Thoracic aorta (tissue), 2 donors: ENCODE measurements at places on chromosomes 1 and 21.

DNA sequence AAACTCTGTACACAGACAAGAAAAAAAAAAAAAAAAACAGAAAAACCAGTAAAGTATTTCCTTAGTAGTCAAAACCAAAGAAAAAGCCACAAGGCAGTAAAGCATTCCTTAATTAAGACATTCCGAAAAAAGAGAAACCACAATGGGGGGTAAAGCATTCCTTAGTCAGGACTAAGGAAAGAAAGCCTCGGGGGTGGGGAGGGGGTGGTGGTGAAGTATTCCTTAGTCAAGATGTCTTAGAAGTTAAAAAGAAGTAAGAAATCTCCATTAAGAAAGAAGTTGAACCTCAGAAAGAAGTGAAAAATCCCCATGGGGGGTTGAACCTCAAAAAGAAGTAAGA lies 28.2 kb upstream of the FMO1 start:
- no peak for DNase-seq

DNA sequence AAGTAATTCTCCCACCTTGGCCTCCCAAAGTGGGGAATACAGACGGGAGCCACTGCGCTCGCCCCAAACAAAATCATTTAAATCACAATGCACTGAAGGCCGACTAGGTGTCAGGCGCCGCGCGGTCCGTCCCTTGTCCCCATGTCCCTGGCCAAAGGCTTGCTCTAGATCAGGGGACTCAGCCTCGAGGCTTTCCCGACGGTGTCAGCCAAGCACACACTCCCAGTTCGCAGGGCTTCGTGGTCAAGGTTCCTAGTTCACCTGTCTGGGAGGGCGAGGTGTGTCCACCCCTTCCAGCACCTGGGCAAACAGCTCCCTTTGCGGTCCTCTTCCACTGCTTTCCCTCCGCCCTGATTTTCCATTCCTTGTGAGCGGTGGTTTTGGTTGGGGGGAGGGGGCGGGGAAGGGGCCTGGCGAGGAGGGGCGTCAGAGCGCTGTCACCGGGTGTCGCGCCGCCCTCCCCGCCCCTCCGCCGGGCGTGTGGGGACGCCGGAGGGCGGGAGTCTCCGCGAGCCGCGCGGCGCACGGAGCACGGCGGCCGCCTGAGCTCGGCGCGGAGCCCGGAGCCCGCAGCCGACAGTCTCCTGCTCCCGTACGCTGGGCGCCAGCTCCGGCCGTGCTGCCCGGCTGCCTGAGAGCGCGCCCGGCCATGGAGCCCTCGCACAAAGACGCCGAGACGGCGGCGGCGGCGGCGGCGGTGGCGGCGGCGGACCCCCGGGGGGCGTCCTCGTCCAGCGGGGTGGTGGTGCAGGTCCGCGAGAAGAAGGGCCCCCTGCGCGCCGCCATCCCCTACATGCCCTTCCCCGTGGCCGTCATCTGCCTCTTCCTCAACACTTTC lies at the start of gene STUM:
Gene STUM (plus strand): TSS at position 509 of the 838 bp plus-strand sequence. CDS start 141 bp downstream, at position 650.
- DNase-seq, result no peak

- DNase-seq, result no peak
Observed at GRCh38 chr1:52917581-52917980, 4.0 kb downstream of the ECHDC2 start.

DNA sequence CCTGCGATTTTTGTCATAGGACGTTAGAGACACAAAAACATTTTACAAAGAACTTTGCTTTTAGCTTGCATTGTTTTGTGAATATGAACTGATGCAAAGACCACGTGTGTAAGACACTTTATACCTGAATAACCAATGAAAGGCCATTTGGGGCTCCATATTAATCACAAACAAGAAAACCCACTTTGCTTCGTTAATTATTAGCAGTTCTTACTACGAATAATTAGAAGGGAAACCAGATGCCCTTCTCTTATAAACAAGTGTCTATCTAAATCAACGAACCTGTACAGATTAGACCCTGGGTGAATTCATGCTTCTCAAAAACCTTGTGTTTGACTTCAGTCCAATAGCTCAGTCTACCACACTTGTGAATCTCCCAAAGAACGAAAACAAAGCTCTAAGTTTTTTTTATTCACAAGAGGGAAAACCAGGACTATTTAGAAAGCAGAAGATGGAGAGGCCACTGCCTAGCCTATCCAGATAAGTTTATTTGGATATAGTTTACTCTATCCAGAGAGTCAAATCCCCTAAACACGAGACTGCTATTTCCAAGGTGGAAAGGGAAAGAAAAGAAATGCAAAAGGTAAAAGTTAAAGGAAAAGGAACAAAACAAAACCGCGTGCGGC lies 897 bp downstream of the CYYR1 start:
- no peak for DNase-seq

- no peak for DNase-seq
Observed at GRCh38 chr1:942411-942821, 16.6 kb downstream of the NOC2L start.

DNA sequence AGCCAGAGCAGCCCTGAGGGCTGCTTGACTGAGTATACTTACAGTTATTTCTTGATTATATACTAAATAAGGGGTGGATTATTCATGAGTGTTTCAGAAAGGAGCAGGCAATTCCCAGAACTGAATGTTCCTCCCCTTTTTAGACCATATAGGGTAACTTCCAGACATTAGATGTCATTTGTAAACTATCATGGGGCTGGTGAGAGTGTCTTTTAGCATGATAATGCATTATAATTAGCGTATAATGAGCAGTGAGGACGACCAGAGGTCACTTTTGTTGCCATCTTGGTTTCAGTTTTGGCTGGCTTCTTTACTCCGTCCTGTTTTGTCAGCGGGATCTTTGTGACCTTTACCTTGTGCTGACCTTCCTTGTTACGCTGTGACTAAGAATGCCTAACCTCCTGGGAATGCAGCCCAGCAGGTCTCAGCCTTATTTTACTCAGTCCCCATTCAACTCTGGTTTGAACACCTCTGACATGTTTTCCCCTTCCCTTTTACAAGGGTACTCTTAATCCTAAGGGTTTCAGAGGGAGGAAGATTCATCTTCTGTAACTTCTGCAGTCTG lies 16.2 kb downstream of the KCTD3 start:
- no peak for DNase-seq

DNA sequence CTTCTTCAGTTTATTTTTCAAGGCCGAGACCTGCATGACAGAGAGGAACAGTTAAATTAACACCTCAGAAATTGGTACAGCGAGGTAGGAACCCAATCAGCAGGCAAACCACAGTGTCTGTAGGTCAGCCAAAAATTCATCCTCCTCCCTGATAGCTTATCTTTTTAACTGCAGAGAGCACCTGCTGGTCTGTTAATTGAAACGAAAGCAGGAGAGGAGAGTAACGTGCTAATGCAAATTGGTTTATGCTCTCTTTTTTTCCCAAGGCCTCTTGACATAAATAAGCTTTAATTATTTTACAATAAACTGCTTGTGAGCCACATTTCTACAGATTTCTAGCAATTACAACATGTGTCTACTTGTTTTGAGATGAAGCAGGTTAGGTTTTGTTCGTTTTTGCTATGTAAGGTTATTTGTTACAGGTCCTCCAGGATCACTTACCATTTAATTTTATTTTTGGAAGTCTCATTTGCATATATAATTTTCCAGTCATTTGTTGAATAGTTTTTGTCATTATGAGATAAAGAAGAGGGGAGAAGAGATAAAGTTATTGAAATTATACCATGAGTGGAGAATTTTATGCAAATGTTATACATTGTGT lies 179.9 kb downstream of the DENND1B start:
- DNase-seq, result no peak

- DNase-seq, result no peak
Observed at GRCh38 chr1:52571783-52572182, 18.9 kb upstream of the TUT4 start.

GRCh38 chr1:76291737-76292136 lies 217.2 kb downstream of the ST6GALNAC3 start:
- DNase-seq, result no peak

GRCh38 chr1:81151206-81151605 lies 649.5 kb upstream of the ADGRL2 start:
- DNase-seq, result no peak

DNA sequence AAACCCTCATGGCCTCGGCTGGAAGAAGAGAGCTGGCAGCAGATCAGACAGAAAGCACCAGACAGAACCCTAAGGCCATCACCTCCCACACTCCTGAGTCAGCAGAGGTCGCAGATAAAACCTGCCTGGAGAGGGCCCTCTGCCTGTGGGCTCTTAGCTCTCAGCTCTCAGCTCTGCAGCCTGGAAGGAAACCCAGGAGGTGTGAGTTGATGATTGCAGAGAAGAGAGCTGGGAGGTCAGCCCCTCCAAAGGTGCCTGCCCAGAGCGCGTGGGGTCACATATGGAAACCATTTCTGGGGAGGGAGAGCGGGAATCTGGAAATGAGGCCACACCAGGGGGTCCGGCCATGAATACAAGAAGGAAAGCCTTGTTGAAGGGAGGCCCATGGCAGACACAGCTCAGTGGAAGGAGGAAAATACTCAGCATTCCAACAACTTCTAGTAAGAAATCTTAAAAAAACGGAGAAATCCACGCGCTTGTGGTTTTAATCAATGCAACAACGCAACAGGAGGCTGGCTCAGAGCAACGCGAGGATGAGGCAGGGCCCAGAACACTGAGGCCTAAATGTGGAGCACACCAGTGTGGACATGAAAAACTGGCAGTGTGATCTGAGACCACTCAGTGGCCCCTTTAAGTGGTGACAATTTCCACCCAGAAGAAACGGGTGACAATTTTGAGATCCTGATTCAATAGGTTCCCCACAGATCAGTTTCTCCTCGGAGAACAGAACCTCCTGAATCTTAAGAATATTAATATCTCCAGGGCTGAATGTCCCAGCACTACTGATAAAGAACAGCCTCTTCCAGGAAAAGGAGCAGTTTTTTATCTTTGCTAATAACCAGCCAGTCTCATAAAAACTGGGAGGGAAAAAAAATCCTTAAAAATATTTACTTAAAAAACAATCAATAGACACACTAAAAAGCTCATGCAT lies 45.7 kb downstream of the PSMG1 start:
- no peak for DNase-seq

GRCh38 chr1:21865609-21865942 lies 53.5 kb downstream of the LDLRAD2 start:
- no peak for DNase-seq

DNA sequence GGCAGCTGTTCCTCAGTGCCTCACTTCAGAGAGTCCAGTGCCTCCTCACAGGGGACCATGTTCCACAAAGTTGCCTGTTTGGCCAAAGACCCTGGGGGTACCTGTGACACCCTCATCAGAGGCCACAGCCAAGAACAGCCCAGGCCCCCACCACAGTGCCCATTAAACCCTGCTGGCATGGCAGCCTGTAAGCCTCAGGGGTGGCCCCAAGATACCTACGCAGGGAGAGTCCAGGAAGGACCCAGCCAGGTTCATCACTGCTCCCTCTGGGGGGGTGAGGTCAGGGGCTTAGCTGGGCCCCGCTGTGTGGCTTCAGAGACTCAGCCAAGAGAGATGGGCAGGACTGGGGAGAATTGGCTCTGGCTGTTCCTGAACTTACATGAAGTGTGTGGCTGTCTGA lies 19.1 kb upstream of the PRDM16 start:
- DNase-seq, result no peak

DNA sequence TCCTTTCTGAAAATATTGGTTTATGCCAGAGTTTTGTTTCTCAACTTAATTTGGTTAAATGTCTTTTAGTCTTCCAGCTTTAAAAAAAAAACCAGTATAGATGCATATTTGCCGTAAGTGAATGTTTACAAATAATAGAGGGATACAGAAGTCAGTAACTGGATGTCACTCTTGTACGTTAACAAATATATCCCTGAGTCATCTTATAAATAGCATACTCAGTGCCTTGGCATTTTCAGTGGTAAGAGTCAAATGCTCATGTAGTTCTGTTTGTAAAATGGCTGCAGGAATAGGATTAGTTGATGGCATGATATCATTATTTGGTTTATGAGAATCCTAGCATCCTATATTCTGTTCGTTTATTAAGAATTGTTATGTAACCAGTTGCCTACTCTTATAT lies 55.4 kb downstream of the SPEN start:
- no peak for DNase-seq

- DNase-seq, result no peak
Observed at GRCh38 chr1:170448661-170449158, 83.3 kb upstream of the GORAB start.

DNA sequence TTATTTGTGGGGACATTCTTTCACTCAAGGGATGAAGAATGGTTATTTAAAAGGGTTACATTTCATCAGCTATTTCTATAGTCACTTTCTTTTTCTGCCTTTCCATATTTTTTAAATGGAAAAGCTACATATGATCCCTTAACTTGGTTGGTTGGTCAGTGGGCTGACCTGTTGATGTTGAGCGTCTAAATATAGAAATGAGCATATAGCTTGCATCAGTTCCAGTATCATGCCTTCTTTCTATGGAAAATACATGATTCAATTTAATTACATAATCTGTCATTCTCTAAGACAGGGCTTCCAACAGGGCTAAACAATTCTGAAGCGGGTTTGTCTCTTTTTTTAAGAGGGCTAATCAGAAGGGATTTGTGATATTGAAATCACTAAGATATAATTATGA lies 40.6 kb downstream of the TYW3 start:
- DNase-seq, result no peak

DNA sequence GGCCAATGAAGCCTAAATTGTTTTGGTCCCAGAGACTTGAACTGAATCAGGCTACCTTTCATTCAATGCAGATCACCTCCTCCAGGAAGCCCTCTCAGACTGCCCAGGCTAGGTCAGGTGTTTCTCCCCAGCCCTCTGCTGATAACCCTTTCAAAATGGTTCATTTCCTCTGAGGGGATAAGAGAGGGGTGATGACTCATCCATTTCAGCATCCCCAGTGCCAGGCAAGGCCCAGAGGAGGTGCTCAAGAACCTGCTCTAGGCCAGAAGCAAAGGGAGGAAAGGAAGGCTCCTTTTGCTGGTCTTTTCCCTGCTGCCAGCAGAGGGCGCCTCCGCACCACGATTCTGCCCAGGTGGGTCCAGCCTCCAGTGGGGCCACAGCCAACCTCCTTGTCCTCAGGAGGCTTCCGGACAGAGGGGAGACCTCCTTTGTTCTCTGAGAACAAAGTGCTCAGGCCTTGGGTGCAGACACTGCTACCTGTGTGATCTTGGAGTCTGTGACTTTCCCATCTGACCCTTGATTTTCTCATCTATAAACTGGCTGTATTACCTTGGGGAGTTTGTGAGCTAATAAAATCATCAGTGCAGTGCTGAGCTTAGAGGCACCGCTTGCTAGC lies 45.3 kb upstream of the ARHGEF10L start:
- no peak for DNase-seq

GRCh38 chr1:89589515-89589914 lies 43.4 kb upstream of the LRRC8C start:
- DNase-seq, result no peak

DNA sequence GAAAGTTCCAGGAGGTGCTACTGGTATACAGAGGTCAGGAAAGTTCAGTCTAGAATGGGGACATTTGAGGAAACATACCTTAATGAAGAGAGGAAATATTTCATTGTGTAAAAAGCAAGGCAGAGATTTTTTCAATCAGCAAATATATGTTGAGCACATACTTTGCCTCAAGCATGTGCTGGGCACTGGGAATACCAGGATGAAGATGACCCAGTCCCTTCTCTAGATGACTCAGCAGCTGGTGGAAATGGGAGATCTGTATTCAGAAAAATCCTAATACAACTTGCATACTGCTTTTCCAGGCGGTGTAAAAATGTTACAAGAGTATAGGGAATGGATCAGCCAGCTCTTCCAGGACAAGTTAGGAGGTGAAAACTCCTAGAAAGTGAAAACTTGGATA lies 229.3 kb downstream of the FGGY start:
- no peak for DNase-seq

- no peak for DNase-seq
Observed at GRCh38 chr1:51952638-51953037, 37.9 kb downstream of the RAB3B start.
